IMR-90 (cell line): ENCODE measurements at places on chromosomes 1 and 21. TPM values are rescaled to one million over a fixed set of nuclear protein-coding genes. Genes with fewer than 3 reads are reported as not detected.

The LAMTOR2 gene
- polyA plus RNA-seq = 89.0 and 106 TPM in 2 replicates

The C4BPA gene
- polyA plus RNA-seq = not detected in 2 replicates

The ZFYVE9 gene
- polyA plus RNA-seq = 6.6 and 8.3 TPM in 2 replicates

The CACYBP gene
- polyA plus RNA-seq = 53.1 and 62.8 TPM in 2 replicates
